Stimulated activated CD4-positive, alpha-beta T cell treated with anti-CD3 and anti-CD28 coated beads, Interleukin-1b, Interleukin-23, amount 100 ng/mL, for 4 hours (primary cell): ENCODE measurements at places on chromosomes 7 and 10.
A peak's percentile ranks its signal among the peaks of the same experiment; 100 is the strongest.

- peak; percentile 13 for DNase-seq
Measured at GRCh38 chr10:68231106-68231816, 652 bp downstream of the ATOH7 start.

- no peak for DNase-seq
Measured at GRCh38 chr7:158374146-158374545, 213.5 kb downstream of the PTPRN2 start.

DNA sequence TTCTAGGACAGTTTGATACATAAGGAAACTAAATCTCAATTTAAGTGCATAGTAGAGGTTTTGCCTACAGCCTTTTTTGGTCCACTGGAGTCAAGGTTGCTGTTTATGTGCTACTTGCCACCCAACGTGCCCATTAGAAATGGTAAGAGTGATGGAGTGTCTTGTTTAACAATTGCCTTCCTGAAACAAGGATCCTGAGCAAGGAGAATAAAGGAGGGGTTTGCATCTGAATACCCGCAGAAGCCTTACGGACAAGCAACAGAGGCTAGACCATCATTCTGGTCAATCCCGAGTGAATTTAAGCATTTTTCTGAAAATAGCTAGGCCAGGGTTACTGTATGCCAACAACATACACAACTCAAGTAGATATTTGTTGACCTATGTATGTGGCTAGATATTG lies 63.6 kb downstream of the MARCHF5 start:
- no peak for DNase-seq

DNA sequence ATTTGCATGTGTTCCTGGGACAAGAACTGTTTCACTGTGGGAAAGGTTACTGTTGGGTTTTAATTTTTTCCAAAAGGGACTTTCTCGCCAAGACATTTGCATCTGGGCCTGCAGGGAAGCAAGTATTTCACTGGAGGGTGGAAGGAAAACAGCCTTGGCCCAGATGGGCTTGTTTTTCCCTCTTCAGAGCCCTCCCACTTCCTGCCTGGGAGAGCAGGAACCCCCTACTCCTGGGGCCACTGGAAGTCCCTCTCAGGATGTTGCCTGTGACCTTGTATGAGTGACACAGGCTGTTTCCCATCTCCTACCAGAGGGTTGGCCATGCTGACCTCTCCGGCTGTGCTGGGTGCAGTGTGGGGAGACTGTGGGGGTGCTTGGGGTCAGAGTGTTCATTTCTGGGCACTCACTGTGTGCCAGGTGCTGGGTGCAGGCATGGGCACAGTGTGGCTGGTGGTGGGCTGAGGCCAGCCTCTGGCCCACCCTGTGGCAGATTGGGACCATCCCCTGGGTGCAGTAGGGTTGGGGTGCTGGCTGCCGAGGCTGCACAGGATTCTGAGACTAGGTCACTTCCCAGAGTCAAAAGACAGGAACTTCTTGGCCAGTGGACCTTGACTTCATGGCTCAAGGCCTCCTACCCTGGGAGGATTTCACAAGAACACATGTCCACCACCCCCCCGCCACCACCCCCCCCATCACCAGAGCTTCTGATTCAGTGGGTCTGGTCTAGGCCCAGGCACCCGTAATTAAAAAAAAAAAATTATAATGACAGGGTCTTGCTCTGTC lies 10.2 kb downstream of the TSPAN15 start:
- DNase-seq: no peak

- DNase-seq: no peak
Measured at GRCh38 chr7:1124816-1125602, 35.0 kb downstream of the ZFAND2A start.

DNA sequence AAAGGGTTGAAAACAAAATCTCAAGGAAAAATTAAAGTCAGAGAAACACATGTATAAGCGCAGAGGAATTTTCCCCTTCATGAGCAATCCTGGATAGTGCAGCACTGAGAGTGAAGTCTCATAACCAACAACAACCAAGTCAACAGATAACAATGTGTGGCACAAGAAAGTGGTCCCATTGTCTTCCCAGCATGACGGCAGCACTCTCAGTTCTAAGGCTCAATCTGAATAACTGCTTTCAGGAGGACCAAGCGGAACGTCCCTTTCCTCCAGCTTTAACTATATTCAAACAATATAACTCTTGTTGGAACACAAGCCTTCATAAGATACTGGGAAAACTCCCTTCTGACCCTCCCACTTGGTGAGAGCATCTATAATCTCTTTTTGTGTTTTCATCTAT lies 137.9 kb downstream of the RAPGEF5 start:
- DNase-seq: no peak

DNA sequence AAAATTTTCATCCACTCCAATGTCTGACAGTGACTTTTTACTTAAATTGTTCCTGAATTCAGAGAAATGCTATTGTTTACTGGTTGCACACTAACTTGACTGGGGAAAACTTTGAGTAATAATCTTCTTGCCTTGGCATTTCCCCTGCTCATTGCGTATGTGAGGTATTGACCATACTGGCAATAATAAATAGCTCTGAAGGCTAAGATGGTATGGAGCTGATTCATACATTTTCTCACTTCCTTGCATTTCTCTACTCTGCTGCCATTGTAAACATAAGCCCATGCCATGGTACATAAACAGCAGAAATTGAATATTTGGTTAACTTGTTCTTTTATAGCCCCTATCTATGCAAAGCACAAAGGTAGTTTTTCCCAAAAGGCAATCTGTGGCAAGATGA lies 290.0 kb downstream of the RNLS start:
- DNase-seq: no peak

- no peak for DNase-seq
Measured at GRCh38 chr10:27504808-27505460, 830 bp downstream of the RAB18 start.

DNA sequence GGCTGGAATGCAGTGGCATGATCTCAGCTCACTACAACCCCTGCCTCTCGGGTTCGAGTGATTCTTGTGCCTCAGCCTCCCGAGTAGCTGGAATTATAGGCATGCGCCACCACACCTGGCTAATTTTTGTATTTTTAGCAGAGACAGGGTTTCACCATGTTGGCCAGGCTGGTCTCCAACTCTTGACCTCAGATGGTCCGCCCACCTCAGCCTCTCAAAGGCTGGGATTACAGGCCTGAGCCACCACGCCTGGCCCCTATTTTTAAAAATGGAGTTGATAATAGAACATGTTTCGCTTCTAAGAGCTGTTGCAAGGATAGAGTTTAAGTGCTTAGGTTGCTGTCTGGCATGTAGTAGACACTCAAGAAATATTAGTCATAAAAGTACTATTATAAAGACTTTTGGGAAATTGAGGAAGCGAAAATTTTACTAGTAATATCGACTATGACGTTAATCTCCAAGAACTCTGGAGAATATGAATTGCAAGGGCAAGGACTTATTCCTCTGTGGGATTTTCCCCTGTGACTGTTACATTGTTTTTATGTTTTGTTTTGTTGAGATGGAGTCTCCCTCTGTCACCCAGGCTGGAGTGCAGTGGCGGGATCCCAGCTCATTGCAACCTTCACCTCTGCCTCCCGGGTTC lies 7.9 kb downstream of the GTF2I start:
- DNase-seq: no peak

- DNase-seq: no peak
Measured at GRCh38 chr10:60760711-60761210, 17.5 kb upstream of the CDK1 start.

GRCh38 chr10:80770239-80770638 lies 232.5 kb downstream of the SH2D4B start:
- DNase-seq: no peak

DNA sequence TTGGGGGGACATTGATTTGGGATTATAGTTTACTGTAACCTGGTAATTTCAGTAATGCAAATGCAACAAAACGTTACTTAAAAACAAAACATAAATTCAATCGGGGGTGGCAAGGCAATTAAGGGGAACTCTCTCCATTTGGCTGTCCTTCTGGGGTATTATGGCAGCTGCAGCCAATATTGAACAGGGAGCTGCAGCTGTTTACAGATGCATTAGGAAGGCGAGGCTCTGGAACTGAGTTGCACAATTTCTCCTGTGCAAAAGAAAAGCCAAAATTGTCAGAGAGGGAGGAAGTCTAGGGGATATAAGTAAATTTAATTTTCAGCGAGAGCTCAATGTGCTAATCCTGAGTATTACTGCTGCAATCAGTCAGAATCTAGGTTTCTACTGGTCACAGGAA lies 36.1 kb downstream of the NEUROD6 start:
- no peak for DNase-seq

GRCh38 chr7:904847-905246 lies 28.5 kb downstream of the GET4 start:
- DNase-seq: no peak

- no peak for DNase-seq
Measured at GRCh38 chr7:135914346-135914745, 62.8 kb downstream of the MTPN start.

- no peak for DNase-seq
Measured at GRCh38 chr7:27166531-27167505, 1.5 kb upstream of the HOXA9 start.

DNA sequence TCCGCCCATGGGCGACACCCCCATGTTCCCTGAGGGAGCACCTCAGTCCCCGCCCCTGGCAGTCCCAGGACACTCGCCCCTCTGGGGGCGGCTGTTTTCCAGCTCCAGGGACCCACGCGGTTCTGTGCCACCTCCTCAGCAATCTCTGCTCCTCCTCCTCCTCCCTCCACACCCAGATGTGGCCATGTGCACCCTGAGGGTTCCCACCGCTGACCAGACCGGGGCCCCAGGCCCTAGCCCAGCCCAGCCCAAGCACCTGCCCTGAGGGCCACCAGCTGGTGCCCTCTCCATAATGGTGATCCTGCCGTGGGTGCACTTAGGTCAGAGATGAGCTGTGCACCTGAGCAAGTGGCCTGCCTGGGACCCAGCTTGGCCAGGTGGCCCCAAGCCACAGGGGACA lies 25.1 kb downstream of the AP5Z1 start:
- DNase-seq: no peak

GRCh38 chr10:48274636-48275035 lies at the start of gene FRMPD2:
Gene FRMPD2 (minus strand): TSS chr10:48274696. CDS start chr10:48274567, 129 bp downstream.
- no peak for DNase-seq

GRCh38 chr10:90849956-90850749 lies 7.7 kb downstream of the HTR7 start:
- no peak for DNase-seq

DNA sequence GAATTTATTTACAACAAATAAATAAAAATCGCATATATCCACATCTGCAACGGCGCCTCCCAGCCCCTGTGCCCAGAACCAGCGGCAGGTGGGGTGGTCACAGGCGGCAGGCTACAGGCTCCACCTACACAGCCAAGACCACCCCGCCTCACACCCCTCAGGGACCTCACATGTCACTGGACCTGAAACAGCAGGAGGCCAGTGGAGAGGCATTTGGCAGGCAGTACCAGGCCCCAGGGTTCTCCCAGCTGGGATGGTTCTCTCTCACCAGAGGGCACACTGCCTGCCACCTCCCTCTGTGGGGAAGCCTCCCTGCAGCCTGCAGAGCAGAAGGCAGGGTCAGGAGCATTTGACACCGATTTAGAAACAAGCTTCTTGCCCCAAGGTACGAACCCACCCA lies 81.5 kb downstream of the MAD1L1 start:
- DNase-seq: no peak

- no peak for DNase-seq
Measured at GRCh38 chr10:60963441-60964256, 19.7 kb upstream of the RHOBTB1 start.

GRCh38 chr10:17062009-17062408 lies 67.6 kb downstream of the CUBN start:
- DNase-seq: no peak

DNA sequence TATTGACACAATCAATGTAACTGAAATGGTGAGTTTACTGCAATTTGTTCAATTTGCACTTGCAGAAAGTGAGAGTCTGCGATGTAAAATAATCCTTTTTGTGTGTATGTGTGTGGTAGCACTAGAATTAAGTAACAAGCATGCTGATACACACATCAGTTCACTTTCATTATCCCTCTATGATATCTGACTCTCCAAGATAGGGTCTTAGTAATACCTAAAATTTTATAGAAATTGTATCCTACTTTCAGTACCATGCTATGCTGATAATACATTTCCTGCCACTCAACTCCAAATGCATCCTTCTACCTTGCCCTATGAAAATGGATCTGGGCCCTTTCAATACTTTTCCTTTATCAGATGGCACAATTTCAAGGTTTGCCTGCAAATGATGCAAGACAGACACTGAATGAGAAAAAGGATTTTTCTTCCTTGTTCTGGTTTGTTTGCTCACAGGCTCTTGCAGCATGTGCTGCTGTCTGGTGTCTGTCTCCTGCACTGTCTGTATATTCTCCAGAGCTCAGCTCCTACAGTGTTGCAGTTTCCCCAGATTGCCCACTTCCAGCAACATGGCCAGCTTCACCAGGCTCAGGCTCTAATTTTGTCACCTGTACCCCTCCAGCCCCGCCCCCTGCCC lies 297.9 kb upstream of the HGF start:
- no peak for DNase-seq

DNA sequence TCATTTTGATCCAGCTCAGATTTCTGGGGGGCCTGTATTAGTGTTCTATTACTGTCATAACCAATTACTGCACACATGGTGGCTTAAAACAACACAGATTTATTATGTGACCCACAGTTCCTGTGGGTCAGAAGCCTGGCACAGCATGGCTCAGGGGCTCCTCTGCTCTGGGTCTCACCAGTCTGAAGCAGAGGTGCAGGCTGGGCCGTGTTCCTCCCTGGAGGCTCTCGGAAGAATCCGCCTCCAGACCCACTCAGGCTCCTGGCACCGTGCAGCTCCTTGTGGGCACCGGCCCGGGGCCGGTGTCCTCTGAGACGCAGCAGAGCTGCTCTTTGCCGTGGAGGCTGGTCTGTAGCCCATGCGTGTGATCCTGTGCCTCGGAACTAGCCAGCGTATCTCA lies 61.5 kb downstream of the RAMP3 start:
- DNase-seq: no peak

- no peak for DNase-seq
Measured at GRCh38 chr10:75229971-75230370, 5.8 kb downstream of the COMTD1 start.

DNA sequence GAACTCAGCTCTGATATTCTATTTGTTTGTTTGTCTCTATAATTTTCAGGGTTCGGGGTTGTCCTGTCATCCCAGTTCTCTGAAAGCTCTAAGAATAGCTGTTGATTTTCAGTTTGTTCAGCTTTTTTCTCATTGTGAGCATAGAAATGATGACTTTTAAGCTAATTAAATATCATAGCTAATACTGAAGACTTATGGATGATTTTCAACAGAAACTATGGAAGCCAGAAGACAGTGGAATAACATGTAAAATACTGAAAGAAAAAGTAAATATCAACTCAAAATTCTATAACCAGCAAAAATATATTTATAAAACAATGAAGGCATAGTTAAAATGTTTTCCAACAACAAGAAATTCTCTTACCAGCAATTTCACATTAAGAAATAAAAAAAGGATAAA lies 96.4 kb upstream of the ETV1 start:
- no peak for DNase-seq

- DNase-seq: no peak
Measured at GRCh38 chr7:94056796-94057207, 52.6 kb upstream of the BET1 start.
